ENCODE measurements at places on chromosomes 4 and X.

GRCh38 chr4:34280131-34280530, 1964.2 kb downstream of the ARAP2 start:
- DNase-seq: no peak

GRCh38 chr4:105944540-105944939, 49.3 kb downstream of the NPNT start:
- DNase-seq: no peak

DNA sequence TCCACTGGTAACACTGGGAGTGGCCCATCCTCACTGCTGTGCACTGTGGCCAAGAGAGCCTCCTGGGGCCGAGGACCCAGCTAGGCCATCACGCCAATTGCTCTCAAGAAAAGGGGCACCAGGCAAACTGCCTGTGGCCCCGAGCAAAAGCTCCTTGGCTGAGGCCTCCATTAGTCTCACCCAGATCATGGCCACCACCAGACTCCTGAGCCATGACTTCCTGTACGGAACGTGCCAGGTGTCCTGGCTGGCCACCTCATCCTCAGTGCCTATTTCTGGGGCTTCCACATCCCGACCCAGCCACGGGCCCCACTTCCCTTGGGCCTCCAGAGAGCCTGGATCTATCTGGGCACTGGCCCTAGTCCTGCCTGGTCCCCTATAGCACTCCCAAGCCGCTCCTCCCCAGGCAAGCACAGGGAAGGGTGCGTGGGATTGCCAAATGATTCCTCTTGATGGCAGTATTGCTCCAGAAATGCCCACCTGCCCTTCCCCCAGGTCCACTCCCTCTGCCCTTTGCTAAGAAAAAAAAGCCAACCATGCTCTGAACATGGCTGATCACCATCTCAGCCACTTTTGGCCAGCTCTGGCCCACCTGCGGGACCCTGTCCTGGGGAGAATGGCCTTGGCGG, 212.6 kb upstream of the AGTR2 start:
- DNase-seq: no peak

DNA sequence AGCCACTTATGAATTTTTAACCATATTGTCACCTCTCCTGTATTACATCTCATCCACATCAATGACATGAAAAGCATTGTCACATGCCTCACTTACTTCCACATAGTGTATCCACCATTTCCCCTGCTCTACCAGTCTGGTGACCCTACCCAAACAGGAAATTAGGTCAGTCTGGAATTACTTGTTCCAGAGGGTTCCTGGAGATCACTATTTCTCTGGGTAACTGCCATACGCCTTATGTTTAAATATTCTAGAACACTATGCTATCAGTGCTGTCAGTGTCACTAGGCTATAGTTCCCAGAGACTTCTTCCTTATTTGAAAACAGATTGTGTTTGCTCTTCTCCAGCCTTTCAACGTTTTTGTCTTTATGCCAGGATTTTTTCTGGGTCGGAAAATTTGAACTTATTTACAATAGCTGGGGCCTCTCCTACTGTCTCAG, 15.0 kb downstream of the SRPX2 start:
- DNase-seq: no peak

- DNase-seq: peak; percentile 14
These were observed at the start of gene ZFP92 for GRCh38 chrX:153411255-153411987. Gene ZFP92 (plus strand): TSS chrX:153411472. CDS start chrX:153418323, 6,851 bp downstream.

DNA sequence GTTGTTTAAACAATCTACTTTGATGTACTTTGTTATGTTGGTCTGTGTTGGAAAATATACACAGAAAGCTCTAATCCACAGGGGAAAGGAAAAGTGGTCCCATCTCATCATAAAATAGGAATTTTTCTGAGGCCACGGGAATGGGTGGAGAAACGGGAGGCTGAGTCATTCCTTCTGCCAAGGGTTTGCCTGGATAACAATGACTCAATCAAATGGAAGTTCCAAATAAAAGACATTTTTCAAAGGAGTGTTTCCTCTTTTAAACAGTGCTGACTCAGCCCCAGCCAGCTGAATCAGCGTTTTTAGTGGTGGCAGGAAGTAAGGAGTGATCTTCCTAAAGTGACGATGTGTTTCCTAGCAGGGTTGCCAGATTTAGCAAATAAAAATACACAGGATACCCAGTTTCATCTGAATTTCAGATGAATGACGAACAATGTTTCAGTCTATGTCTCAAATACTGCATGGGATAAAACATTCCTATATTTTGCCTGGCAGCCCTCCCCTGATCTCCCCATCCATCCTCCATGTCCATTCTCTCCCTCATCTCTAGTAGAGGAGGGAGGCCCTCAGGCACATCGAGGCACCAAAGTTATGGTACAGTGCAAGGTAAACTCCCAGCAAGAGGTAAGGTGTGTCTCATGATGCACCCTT, 345.4 kb upstream of the GATB start:
- no peak for DNase-seq

GRCh38 chr4:158808399-158808798, 39.6 kb downstream of the FNIP2 start:
- no peak for DNase-seq

Data from stimulated activated CD8-positive, alpha-beta memory T cell treated with anti-CD3 and anti-CD28 coated beads, Interleukin-4, amount 100 ng/mL, for 4 hours (primary cell).